ENCODE measurements at places on chromosomes 3 and 15.

- DNase-seq = no peak
Measured at GRCh38 chr3:172680684-172681083, 30.2 kb downstream of the NCEH1 start.

DNA sequence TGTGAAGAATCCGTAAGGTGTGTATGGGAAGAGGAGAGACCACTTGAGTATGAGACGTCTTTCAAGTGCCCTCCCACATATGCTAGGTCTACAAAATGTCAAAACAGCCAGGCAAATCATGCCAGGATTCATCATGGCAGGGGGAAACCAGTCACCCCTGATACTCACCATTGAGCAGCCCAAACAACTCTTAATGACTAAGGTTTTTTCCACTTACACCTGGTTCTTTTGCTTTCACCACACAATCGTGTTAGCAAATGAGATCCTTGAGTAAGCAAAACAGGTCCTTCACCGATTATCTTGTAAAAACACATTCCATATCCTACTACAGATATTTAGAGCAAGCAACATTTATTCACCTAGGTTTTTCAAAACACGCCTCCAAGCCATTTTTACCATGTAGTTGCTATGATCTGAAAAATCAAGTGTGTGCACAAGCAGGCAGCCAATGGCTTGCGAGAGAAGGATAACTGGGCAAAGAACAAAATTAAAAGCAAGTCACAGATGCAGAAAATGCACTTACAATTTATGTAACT lies 177.5 kb upstream of the LPP start:
- no peak for DNase-seq

GRCh38 chr15:60204131-60204885 lies 193.5 kb downstream of the ANXA2 start:
- DNase-seq = no peak

- DNase-seq = no peak
Measured at GRCh38 chr3:24494618-24495325, at the start of gene THRB. THRB (minus strand) TSS chr3:24494850.
